ENCODE measurements at places on chromosomes 5 and 9.

DNA sequence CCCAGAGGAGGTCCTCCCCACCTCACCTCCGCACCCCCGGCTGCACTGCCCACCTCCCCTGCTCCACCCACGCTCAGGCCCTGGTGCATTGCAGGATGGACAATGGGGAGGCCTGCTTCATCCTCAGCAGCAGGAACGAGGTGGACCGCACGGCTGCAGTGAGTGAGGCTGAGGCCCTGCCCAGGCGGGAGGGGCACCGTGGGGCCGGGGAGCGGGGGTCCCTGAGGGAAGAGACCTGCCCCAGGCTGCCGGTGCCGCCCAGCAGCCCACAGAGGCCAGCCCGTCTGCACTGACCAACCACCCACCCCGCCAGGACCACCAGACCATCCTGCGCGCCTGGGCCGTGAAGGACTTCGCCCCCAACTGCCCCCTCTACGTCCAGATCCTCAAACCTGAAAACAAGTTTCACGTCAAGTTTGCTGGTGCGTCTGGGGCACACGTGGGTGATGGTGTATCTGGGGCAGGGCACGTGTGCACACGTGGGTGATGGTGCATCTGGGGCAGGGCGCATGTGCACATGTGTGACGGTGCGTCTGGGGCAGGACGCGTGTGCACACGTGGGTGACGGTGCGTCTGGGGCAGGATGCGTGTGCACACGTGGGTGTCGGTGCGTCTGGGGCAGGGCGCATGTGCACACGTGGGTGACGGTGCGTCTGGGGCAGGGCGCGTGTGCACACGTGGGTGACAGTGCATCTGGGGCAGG is 66.7 kb downstream of the KCNT1 start:
- DNase-seq = no peak

- DNase-seq = no peak
These were observed 197.7 kb downstream of the PTTG1 start for GRCh38 chr5:160619381-160619780.

GRCh38 chr5:163456840-163457239 is 3.1 kb downstream of the NUDCD2 start:
- DNase-seq = no peak

DNA sequence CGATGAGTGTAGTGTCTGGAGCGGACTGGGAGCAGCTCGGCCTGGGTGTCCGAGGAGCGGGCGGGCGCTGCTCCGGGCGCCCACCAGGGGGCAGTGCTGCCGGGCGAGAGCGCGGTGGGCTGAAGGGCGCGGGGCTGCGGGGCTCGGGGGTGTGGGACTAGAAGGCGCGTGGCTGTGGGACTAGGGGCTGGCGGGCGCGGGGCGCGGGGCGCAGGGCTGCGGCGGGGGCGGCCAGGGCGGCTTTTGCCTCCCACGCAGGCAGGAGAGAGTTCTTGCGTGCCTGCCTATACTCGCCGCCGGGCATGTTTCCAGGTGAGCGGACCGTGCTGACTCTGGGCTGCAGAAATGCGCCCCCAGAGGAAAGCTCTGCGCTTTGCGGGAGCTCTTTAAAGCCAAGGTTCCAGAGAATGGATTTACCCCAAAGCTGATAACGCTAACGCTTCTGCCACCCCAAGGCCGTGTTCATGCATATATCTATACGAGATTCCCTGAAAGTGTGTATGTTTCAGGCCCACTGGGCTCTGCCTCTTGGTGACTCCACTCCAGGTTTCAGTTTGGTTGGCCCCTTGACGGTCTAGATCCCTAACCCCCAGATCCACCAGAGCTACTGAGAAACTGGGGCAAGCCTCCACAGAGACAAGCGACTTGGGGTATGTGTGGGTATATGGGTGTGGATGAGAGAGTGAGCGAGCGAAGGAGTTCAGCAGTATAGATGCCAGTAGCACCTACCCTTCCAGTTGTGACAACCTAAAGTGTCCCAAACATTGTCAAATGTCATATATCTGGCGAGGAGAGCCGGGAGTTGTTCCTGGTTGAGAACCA is 56.2 kb downstream of the ACER2 start:
- peak; percentile 66 for DNase-seq

DNA sequence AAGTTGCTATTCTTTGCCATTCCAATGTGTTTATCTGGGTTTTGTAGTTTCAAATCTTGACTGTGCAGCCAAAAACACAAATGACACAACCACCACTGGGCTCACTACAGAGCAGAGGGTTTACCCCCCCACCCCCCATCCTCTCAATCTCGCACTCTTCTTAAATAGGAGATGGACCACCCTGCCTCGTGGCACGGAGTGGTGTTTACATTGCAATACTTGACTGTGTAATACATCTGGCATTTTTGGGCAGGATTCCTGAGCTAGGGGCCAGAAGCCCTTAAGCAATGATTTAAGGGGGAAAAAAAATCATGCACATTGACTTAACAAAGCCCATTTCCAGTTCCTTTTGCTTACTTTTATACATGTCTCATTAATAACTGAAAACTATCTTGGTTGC is 19.0 kb downstream of the PTCH1 start:
- DNase-seq = no peak

- no peak for DNase-seq
These were observed 29.2 kb upstream of the FBP1 start for GRCh38 chr9:94668418-94668927.

DNA sequence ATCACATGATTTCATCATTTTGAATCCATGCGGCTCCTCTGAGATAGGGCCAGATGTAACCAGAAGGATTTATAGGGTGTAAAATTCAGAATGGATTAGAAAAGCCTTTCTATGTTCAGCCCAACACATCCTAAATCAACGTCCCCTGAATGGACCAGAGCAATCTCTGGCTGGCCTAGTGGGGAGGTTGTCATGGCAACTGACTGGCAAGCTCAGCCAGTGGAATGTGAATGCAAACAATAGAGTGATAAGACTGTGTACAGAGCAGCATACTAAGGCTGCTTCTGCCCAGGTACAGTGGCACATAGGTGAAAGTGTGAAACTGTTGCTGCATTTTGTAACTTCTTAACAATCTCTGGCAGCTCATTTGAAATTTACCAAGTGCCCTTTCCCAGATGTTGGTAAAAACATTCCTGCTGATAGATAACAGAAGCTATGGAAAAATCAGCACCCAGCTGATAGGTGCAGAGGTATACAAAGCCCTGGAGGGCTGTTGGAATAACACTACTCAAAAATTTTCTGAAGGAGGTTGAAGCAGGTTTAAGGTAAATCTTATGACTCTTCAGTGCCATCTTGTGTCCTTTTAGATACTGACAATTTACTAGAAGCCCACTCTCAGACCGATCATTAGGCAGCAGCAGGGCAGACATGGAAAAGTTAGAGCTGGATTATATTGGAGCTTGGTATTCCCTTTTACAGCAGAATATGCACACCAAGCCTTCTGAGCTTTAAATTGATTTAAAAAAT is 267.2 kb downstream of the RAB3C start:
- DNase-seq = no peak

DNA sequence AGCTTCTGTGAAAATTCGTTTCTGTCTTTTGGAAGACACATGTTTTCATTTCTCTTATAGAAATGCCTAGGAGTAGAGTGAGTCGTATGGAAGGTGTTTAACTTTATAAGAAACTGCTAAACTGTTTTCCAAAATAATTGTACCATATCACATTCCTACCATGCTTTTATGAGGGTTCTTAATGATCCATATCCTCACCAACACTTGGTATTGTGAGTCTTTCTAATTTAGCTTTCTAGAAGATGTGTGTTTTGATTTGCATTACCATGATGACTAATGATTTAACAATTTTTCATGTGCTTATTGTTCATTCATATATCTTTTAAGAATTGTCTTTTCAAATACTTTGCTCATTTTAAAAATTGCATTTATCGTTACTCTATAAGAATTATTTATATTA is 223.6 kb downstream of the COMMD10 start:
- no peak for DNase-seq

DNA sequence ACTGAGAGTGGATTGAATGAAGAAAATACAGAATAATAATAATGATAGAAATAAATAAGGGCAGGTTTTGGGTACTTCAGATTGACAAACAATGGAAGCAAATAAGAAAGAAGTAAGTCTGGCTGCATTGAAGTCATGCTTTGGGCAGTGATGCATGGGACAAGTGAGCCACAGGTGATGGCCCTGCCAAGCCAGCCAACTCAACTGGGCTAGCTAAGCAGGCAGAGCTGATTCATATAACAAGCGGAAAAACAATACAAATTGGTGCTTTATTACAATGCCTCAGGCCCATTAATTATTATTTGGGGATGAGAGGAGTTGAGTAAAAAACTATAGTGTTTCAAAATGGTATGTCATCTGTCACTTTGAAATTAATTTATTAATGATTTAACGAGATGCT is 502.0 kb downstream of the CDH12 start:
- no peak for DNase-seq

GRCh38 chr9:37255187-37255586 is 134.8 kb downstream of the ZCCHC7 start:
- no peak for DNase-seq

DNA sequence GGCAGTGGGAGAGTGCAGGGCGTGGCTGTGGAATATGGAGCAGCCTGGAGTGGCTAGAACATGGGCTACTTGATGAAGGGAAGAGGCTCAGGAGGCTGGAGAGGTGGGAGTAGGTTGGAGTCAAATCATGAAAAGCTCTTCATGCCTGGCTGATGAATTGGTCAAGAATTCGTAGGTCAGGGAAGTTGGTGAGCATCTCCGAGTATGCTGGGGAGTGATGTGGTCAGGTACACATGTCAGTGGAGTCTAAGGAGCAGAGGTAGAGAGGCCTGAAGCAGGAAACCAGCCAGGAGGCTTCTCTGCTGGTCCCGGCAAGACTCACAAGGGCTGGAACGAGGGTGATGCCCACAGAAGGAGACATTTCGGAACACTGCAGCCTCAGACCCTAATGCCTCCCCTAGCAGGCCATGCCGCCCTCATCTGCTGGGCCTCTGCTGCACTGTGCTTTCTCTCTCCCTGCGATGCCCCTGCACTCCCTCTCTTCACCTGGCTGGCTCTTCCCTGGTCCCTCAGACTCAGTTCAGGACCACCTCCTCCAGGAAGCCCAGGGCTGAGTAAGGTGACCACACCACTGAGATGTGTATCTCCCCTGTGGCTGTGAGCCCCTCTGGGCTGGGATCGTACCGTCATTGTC is 33.6 kb downstream of the TMOD1 start:
- no peak for DNase-seq

- DNase-seq = no peak
These were observed 71.2 kb downstream of the PLAC8L1 start for GRCh38 chr5:146034127-146034526.

DNA sequence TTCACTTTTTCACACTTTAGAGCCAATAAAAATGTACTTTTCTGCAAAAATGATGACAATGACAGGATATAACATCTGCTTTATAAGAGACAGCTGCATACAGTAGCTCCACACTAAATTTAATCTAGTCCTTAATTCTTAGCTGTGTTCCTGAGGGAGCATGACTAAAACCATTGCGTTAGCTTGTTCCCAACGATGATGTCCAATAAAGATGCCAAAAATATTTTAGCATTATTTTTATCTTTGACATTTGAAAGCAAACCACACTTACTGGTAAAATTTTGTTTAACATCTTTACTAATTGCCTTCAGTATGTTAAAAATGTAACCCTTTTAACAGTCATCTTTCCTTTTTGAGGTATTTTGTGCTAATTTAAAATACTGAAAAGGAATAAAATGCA is 382.7 kb downstream of the CHSY3 start:
- no peak for DNase-seq

- DNase-seq = no peak
These were observed 624.1 kb downstream of the ANXA1 start for GRCh38 chr9:73775757-73776156.

GRCh38 chr5:42157215-42157614 is 232.1 kb downstream of the FBXO4 start:
- DNase-seq = no peak

DNA sequence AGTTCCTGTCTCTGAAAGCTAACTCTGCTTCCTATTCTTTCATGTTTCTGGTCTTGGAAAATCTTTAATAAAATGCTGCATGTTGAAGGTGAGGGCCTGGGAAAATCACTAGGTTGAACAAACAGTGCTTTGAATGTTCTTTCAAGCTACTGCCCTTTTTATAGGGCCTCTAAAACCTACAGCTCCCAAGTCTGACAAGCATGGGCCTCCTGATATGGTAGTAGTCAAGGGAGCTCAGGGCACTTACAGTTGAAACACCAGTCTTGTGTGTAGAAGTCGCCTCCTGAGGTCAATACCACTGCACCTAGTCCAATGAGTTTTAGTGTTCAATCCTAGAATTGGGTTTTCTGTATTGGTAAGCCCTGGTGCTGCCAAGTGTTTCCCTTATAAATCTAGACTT is 20.5 kb downstream of the VLDLR start:
- DNase-seq = no peak

- no peak for DNase-seq
These were observed 1.1 kb downstream of the SPATA31D1 start for GRCh38 chr9:81989700-81990099.

GRCh38 chr5:180328296-180329137 is 24.6 kb downstream of the GFPT2 start:
- DNase-seq = peak; percentile 76
